ENCODE measurements at places on chromosomes 16 and 17.

GRCh38 chr17:68299817-68300216 is 8.5 kb downstream of the ARSG start:
- H3K4me3 ChIP-seq: no peak overlapping the region
- DNase-seq: no peak
- no peak overlapping the region for H3K27ac ChIP-seq
- no peaks in the 10 kb centered on the region for H3K36me3 ChIP-seq

- no peak overlapping the region for H3K4me3 ChIP-seq
- no peaks in the 10 kb centered on the region for H3K36me3 ChIP-seq
- H3K4me1 ChIP-seq: no peaks in the 10 kb centered on the region
Measured at GRCh38 chr16:81410643-81411293, 33.8 kb upstream of the CMIP start.

DNA sequence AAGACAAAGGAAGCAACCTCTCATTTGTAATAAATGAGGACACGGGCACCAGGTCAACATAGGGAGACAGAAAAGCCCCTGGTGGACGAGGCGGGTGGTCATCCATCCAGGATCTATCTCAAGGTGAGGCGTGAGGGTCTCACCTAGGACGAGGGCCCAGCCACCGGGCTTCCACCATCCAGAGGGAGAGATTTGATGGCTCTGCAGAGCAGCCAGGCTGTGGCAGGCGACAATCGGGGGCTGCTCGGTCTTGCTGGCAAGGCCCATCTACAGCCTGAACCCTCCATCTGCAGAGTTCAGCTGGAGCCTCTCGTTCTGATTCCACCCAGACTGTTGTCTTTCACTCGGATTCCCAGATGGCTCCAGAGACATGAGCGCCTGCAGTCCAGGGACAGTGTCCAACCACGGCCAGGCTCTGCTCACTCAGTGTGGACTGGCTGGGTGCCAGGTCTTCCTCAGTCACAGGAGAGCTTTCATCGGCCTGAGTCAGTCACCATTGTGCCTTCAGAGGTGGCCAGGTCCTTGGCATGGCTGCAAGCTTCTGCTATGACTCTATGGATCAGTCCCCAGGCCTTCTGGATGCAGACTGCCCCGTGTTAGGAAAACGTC is 5.9 kb downstream of the LITAFD start:
- no peaks in the 10 kb centered on the region for H3K27me3 ChIP-seq
- no peak overlapping the region for H3K27ac ChIP-seq
- H3K4me1 ChIP-seq: peaks cover 7% of the 10 kb centered on the region
- H3K4me3 ChIP-seq: no peak overlapping the region

GRCh38 chr17:61401389-61402072 is 1.9 kb downstream of the TBX2 start:
- no peaks in the 10 kb centered on the region for H3K36me3 ChIP-seq
- H3K4me3 ChIP-seq: no peak overlapping the region
- peaks cover 48% of the 10 kb centered on the region for H3K27me3 ChIP-seq
- peaks cover 45% of the 10 kb centered on the region for H3K4me1 ChIP-seq

GRCh38 chr17:80409626-80410025 is 5.3 kb upstream of the ENDOV start:
- H3K4me1 ChIP-seq: peaks cover 8% of the 10 kb centered on the region
- H3K4me3 ChIP-seq: no peak overlapping the region
- no peak for DNase-seq
- H3K27me3 ChIP-seq: peaks cover 6% of the 10 kb centered on the region
